Activated CD8-positive, alpha-beta memory T cell treated with anti-CD3 and anti-CD28 coated beads, Interleukin-2, amount 10 ng/mL, durations not matched to agents 7 days and 5 days (primary cell): ENCODE measurements at places on chromosomes 3 and 15. TPM values are rescaled to one million over a fixed set of nuclear protein-coding genes. Genes with fewer than 3 reads are reported as not detected.
A peak's percentile ranks its signal among the peaks of the same experiment; 100 is the strongest.

DNA sequence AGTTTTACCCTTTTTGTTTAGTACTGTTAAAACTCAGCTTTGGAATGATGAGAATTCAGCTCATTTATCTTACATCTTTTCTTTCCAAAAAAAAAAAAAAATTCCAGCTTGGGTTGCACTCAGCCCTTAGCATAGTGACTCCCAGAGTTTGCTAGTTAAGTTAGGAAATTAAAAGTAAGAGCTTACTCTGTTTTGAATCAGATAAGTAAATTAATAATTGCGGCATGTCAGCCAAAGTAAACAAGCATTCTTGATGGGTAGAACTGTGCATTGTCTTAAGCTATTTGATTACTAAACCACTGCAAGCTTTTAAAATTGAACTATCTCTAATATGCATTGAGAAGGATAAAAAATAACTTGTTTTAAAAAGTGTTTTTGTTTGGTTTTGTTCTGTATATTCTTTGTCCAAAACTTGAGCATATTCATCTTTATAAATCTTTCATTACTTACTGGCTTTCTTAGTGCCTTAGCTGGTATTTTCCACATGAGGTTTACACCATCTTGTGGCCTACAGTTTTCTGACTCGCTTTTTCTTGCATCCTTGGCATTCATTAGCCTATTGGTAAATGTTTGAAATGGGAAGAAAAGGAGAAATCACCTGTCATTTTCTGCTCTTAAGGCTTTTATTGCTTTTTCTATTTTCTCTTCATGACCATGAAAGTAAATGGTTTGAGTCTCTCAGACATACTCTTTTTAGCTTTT, 107.6 kb downstream of the FILIP1L start:
- H3K4me3 ChIP-seq: no peak overlapping the region
- no peak overlapping the region for H3K27ac ChIP-seq
- DNase-seq: no peak
- H3K27me3 ChIP-seq: no peaks in the 10 kb centered on the region
- H3K36me3 ChIP-seq: peaks cover 6% of the 10 kb centered on the region
- peaks cover 18% of the 10 kb centered on the region for H3K4me1 ChIP-seq

GRCh38 chr3:194632226-194632808, 902 bp downstream of the TMEM44 start:
- no peak for DNase-seq
- peak overlapping the region; percentile 73 for H3K27ac ChIP-seq
- H3K4me1 ChIP-seq: peaks cover 15% of the 10 kb centered on the region
- no peaks in the 10 kb centered on the region for H3K27me3 ChIP-seq

GRCh38 chr3:170360466-170360865, 3.0 kb downstream of the SKIL start:
- peaks cover 37% of the 10 kb centered on the region for H3K4me1 ChIP-seq
- H3K36me3 ChIP-seq: peaks cover 30% of the 10 kb centered on the region

- no peaks in the 10 kb centered on the region for H3K4me1 ChIP-seq
- H3K27ac ChIP-seq: no peak overlapping the region
- no peak for DNase-seq
- no peak overlapping the region for H3K4me3 ChIP-seq
- peaks cover 6% of the 10 kb centered on the region for H3K27me3 ChIP-seq
Observed at GRCh38 chr3:107013641-107014040, 363.6 kb upstream of the CCDC54 start.

GRCh38 chr3:102394517-102394916, 40.3 kb upstream of the ZPLD1 start:
- no peaks in the 10 kb centered on the region for H3K4me1 ChIP-seq
- no peak overlapping the region for H3K4me3 ChIP-seq
- no peak overlapping the region for H3K27ac ChIP-seq
- no peaks in the 10 kb centered on the region for H3K36me3 ChIP-seq
- DNase-seq: no peak
- peaks cover 14% of the 10 kb centered on the region for H3K27me3 ChIP-seq

DNA sequence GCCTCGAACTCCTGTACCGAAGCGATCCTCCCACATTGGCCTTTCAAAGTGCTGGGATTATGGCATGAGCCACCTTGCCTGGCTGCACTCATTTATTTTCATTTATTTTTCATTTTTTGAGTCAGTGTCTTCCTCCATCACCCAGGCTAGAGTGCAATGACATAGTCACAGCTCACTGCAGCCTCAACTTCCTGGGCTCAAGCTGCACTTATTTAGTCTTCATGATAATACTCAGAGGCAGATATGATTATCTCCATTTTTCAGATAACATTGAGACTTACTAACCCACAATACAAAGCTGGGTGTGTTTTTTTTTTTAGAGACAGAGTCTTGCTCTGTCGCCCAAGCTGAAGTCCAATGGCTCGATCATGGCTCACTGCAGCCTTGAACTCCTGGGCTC, 10.0 kb downstream of the PRKCI start:
- H3K36me3 ChIP-seq: peaks cover 8% of the 10 kb centered on the region
- no peak for DNase-seq
- H3K4me3 ChIP-seq: no peak overlapping the region
- H3K4me1 ChIP-seq: peaks cover 2% of the 10 kb centered on the region
- no peaks in the 10 kb centered on the region for H3K27me3 ChIP-seq

- H3K36me3 ChIP-seq: peaks cover 43% of the 10 kb centered on the region
- no peak overlapping the region for H3K4me3 ChIP-seq
- no peak for DNase-seq
Observed at GRCh38 chr3:37145611-37146010, 28.8 kb downstream of the LRRFIP2 start.

- peak overlapping the region; percentile 13 for H3K27ac ChIP-seq
- DNase-seq: no peak
- peaks cover 53% of the 10 kb centered on the region for H3K4me1 ChIP-seq
- H3K4me3 ChIP-seq: no peak overlapping the region
- peaks cover 70% of the 10 kb centered on the region for H3K36me3 ChIP-seq
Observed at GRCh38 chr3:18393906-18394305, 31.2 kb downstream of the SATB1 start.

GRCh38 chr3:195266428-195266827, 4.5 kb downstream of the XXYLT1 start:
- H3K36me3 ChIP-seq: no peaks in the 10 kb centered on the region
- peaks cover 26% of the 10 kb centered on the region for H3K4me1 ChIP-seq

DNA sequence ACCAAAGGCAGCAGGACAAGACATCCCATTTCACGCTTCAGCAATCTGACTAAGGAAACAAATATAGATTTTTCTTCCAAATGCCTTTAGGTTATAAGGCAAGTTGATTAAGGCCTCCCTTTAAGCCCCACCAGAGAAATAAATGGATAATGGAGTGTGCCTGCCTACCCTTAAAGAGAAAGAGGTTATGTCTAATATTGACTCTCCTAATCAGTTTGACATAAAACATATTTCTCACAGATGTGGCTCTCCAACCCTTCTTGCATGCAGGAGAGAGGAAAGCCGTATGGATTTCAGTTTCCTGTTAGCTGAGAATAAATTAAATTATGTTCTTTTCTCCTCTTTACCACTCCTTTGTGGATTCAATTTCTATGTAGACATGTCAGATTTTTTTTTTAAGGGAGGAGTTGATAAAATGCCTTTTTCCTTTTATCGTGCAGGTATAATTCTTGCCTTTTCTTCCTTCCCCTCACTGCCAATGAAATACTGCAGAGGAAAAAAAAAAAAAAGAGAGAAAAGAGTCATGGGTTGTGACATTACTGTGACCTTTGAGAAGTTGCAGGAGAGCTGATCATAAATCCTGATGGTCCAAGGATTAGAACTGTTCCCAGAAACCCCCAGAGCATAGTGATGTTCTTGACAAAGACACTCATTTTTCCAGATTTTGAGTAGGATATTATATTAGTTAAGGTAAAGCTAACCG, 355.3 kb upstream of the SLCO3A1 start:
- no peaks in the 10 kb centered on the region for H3K4me1 ChIP-seq
- H3K27ac ChIP-seq: no peak overlapping the region
- H3K27me3 ChIP-seq: peaks cover 9% of the 10 kb centered on the region
- DNase-seq: no peak
- no peak overlapping the region for H3K4me3 ChIP-seq

DNA sequence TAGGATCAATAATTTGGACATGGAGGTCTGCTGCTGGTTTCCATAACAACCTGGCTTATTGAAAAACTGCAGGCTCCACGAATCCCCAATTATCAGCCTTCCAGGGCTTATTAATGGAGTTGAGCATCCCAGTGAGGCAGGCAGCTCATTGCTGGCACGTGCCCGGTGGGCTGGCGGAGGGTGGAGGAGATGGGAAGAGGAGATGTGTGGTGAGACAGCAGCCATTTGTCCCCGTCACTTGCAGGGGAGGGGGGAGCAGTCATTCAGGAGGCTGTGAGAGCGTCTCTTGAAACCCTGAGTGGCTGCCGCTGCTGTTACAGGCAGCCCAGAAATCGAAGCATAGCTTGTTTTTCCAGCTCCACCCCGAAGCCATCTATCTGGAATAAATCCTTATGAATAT, 70.6 kb downstream of the GAP43 start:
- no peaks in the 10 kb centered on the region for H3K36me3 ChIP-seq
- no peak overlapping the region for H3K27ac ChIP-seq
- peaks cover 3% of the 10 kb centered on the region for H3K27me3 ChIP-seq
- peaks cover 3% of the 10 kb centered on the region for H3K4me1 ChIP-seq

GRCh38 chr3:165883117-165883516, 45.9 kb upstream of the BCHE start:
- no peaks in the 10 kb centered on the region for H3K4me1 ChIP-seq
- no peak overlapping the region for H3K4me3 ChIP-seq
- no peaks in the 10 kb centered on the region for H3K27me3 ChIP-seq
- no peaks in the 10 kb centered on the region for H3K36me3 ChIP-seq

DNA sequence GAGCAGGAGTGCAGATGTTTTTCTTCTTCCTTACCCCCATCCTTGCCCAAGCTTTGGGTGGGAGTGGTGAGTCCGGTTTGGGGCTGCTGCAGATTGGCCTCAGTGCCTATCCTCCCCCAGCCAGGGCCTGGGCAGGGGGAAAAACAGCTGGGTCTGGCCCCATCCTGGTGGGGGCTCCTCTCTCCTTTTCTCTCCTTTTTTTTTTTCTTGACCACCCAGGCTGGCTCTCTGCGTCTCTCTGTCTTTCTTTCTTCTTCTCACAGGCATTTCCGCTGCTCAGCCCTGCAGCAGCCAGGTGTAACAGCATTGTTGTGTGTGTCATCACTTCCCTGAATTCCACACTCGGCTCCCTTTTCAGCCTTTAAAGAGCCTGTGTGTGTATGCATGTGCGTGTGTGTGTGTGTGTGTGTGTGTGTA, 2.0 kb downstream of the FOXL2NB start:
- no peak overlapping the region for H3K27ac ChIP-seq
- peaks cover 74% of the 10 kb centered on the region for H3K27me3 ChIP-seq
- no peak overlapping the region for H3K4me3 ChIP-seq
- peaks cover 25% of the 10 kb centered on the region for H3K4me1 ChIP-seq
- H3K36me3 ChIP-seq: peaks cover 2% of the 10 kb centered on the region
- DNase-seq: no peak

GRCh38 chr15:74873756-74874424, 725 bp upstream of the SCAMP2 start:
- peak overlapping the region; percentile 94 for H3K4me3 ChIP-seq
- peaks cover 39% of the 10 kb centered on the region for H3K4me1 ChIP-seq
- peaks cover 21% of the 10 kb centered on the region for H3K36me3 ChIP-seq
- peak; percentile 50 for DNase-seq
- no peaks in the 10 kb centered on the region for H3K27me3 ChIP-seq

DNA sequence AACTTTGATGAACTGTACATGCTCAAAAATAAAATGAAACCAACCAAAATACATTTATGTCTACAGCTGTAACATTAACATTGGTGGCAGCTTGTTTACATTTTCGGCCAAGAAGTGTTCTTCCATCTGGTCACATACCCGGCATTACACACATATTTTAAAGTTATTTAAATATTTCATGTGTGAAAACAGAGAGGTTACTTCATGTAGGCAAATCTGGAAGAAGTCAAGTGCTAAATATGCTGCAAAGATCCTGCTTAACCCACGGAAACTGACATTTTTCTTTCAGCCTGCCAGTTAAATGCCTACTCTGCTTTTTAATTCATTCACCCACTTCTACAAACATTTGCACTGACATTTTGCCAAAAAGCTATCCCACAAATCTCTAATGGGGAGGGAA, 69.7 kb downstream of the MB21D2 start:
- H3K27ac ChIP-seq: no peak overlapping the region
- DNase-seq: no peak
- peaks cover 19% of the 10 kb centered on the region for H3K4me1 ChIP-seq
- no peak overlapping the region for H3K4me3 ChIP-seq
- H3K36me3 ChIP-seq: no peaks in the 10 kb centered on the region
- peaks cover 5% of the 10 kb centered on the region for H3K27me3 ChIP-seq

- no peak overlapping the region for H3K27ac ChIP-seq
- H3K4me3 ChIP-seq: no peak overlapping the region
- H3K27me3 ChIP-seq: no peaks in the 10 kb centered on the region
Observed at GRCh38 chr3:140223631-140224030, 288.6 kb downstream of the CLSTN2 start.

- H3K27ac ChIP-seq: no peak overlapping the region
- peaks cover 19% of the 10 kb centered on the region for H3K4me1 ChIP-seq
- no peak overlapping the region for H3K4me3 ChIP-seq
- H3K27me3 ChIP-seq: no peaks in the 10 kb centered on the region
Observed at GRCh38 chr3:42052484-42053351, 38.4 kb upstream of the TRAK1 start.

DNA sequence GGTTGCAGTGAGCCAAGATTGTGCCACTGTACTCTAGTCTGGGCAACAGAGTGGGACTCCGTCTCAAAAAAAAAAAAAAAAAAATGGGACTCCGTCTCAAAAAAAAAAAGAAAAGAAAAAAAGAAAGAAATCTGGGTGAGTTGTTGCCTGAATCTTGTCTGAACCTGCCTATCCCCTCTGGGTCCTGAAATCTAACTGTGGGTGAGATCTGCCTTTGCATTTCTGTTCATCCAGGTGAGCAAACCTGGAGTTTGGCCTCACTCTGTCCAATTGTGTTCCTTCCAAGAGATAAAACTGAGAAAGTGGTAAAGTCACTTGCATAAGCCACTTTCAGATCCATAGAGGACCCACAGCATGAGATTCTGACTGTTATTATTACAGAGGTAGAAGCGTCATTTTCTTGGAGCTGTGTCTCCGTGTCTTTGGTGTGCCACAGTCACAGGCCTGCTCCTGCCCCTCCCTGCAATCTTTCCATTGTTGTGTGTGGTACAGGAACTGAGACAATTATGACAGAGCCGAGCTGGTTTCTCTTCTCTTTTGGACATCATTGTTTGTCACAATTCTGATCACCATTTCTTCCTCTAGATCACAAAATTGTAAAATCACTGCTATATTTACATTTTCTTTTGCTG, 235.9 kb downstream of the LPP start:
- H3K27ac ChIP-seq: no peak overlapping the region
- peaks cover 3% of the 10 kb centered on the region for H3K36me3 ChIP-seq
- no peaks in the 10 kb centered on the region for H3K27me3 ChIP-seq
- DNase-seq: peak; percentile 61

GRCh38 chr3:65265942-65266590, 578.3 kb upstream of the ADAMTS9 start:
- no peaks in the 10 kb centered on the region for H3K27me3 ChIP-seq
- H3K4me1 ChIP-seq: no peaks in the 10 kb centered on the region
- no peak overlapping the region for H3K4me3 ChIP-seq
- no peak overlapping the region for H3K27ac ChIP-seq

GRCh38 chr3:53816425-53816824, 29.8 kb downstream of the CHDH start:
- H3K4me3 ChIP-seq: no peak overlapping the region
- no peaks in the 10 kb centered on the region for H3K36me3 ChIP-seq
- no peak for DNase-seq
- H3K27ac ChIP-seq: no peak overlapping the region

GRCh38 chr15:58438956-58439355, 7.2 kb downstream of the LIPC start:
- H3K36me3 ChIP-seq: no peaks in the 10 kb centered on the region
- peak overlapping the region; percentile 50 for H3K27ac ChIP-seq
- H3K4me3 ChIP-seq: no peak overlapping the region
- peak; percentile 67 for DNase-seq
- H3K4me1 ChIP-seq: peaks cover 21% of the 10 kb centered on the region
- H3K27me3 ChIP-seq: no peaks in the 10 kb centered on the region

Gene CCDC39
- total RNA-seq: not detected

Gene EPB42
- total RNA-seq: not detected

Gene DYNLT2B
- total RNA-seq: 13.9 TPM

Gene EIF1B
- 41.5 TPM for total RNA-seq

Gene CRYBG3
- 5.9 TPM for total RNA-seq
